Activated T-cell treated with anti-CD3 and anti-CD28 coated beads for 4 hours (primary cell): ENCODE measurements at places on chromosomes 7 and 10.

- DNase-seq = no peak
These were observed 100.3 kb downstream of the CTBP2 start for GRCh38 chr10:125060026-125060425.

DNA sequence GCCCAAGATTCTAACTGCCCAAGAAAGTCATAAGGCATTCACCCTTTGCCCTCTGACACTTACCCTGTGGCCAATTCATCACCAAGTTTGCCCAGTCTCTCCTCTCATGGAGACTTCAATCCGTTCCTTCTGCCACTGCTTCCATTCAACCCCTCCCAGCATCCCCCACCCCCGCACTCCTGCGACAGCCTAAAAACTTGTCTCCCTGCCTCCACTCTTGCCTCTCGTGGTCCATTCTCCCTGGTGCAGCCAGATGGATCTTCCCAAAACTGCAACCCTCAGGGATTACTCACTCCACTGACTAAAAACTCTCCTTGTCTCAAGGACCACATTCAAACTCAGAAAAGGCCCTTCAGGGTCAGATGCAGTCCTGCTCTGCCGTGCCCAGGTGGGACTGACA, 32.3 kb upstream of the PLXNA4 start:
- DNase-seq = no peak

DNA sequence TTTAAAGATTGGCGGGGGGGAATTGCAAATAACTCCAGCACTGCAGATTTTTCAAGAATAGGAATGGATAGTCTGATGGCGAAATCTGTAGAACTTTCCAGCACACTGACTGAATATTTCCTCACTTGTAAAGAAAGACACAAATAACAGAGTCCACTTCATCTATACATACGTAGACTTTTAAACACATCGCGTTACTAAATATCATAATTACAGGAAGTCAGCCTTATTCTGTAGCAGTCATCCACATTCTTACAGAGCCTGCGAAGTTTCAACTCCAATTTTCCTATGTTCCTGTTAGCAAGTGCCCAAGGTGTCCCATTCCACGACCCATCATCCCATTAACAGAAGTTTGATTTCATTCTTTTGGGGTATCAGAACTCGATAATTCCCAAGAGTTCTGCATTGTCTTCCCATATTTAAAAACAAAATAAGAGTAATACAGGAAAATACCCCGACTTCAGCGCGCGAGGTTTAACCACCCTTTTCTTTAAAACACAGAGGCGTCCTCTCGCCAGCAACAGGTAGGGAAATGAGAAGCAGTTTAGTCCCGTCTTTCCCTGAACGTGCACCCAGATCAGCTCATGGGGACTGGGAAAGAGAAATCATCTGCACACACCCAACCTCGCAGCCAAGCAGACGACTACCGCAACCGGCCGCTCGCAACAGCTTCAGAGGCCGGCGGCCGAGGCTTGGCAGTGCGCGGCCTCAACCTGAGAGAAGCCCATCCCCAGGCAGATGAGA, 880 bp downstream of the HERC4 start:
- DNase-seq = no peak

GRCh38 chr7:17506095-17506494, 207.6 kb downstream of the AHR start:
- no peak for DNase-seq

- DNase-seq = peak; percentile 23
These were observed 239.6 kb downstream of the DNAJB6 start for GRCh38 chr7:157576415-157576814.
